ENCODE measurements at places on chromosomes 3 and 15.

GRCh38 chr3:59996056-59996455, 946.2 kb upstream of the CFAP20DC start:
- no peak for DNase-seq

GRCh38 chr15:78389738-78390137, 48.3 kb upstream of the IREB2 start:
- no peak for DNase-seq

GRCh38 chr3:134929976-134930375, 134.9 kb downstream of the EPHB1 start:
- no peak for DNase-seq

GRCh38 chr3:162287600-162287999, 791.0 kb downstream of the OTOL1 start:
- no peak for DNase-seq

All from mucosa of descending colon (tissue), 3 donors.